ENCODE measurements at places on chromosomes 11 and 22. TPM values are rescaled to one million over a fixed set of nuclear protein-coding genes. Genes with fewer than 3 reads are reported as not detected.

The UBQLNL gene
- 0.09 TPM for polyA plus RNA-seq

The MUC2 gene
- not detected for polyA plus RNA-seq

The TANGO2 gene
- polyA plus RNA-seq: 6.7 TPM

The ANO9 gene
- polyA plus RNA-seq: 9.0 TPM

The EHBP1L1 gene
- 1.4 TPM for polyA plus RNA-seq
